ENCODE measurements at places on chromosomes 3 and 15.

DNA sequence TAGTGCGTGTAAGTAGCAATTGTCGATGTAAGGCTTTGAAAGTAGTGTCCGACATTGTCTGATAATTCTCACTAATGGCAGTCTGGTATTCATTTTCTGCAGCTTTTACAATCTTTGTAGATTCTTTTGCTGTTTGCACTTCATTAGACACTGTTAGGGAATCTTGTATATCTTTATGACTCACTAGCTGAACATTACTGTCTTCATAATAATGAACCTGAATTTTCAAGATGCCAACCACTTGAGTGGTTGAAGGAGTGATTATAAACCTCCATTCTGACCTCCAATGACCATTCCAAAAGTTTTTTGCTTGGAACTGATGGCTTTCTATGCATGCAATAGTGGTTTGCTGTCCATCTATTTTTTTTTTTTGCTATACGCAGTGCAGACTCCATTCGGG lies 76.4 kb upstream of the MFGE8 start:
- no peak for DNase-seq

DNA sequence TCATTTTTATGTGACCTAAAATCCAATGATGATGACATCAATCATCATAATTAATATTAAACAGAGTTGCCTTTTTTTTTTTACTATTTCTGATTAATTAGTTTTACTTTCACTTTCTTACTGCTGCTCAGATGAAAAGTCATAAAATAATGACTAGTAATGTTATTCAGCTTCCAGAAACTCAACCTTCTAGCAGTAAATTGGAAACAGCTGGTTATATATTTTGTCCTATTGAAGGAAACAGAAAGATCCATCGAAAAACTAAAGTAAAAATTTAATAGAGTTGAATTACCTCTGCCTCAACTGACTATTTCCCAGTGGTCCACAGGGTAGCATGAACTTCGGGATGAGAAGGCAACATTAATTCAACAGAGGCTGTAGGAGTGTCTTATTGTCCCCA lies 107.1 kb upstream of the PTX3 start:
- no peak for DNase-seq

GRCh38 chr3:148629006-148629405 lies 68.7 kb upstream of the AGTR1 start:
- DNase-seq, result no peak

GRCh38 chr15:83904107-83905040 lies 250.5 kb downstream of the ADAMTSL3 start:
- DNase-seq, result no peak

GRCh38 chr15:27170851-27171250 lies 199.9 kb downstream of the GABRG3 start:
- no peak for DNase-seq

- DNase-seq, result no peak
These were observed 1.3 kb downstream of the TLE3 start for GRCh38 chr15:70096215-70097062.

DNA sequence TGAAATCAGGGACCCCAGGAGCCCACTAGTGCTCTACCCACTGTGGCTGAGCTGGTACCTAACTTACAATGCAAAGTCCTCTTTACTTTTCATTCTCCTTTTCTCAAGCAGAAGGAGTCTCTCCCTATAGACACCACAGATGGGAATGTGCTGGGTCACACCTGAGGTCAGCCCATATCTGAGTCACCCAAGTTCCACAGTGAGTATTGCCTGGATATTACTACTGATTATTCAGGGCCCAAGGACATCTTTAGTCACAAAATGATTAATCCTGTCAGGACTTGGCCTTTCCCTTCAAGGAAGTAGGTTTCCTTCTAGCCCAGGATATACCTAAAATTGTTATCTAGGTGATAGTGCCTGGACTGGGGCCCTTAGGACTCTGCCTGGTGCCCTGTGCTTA lies 1305.2 kb downstream of the SI start:
- no peak for DNase-seq

DNA sequence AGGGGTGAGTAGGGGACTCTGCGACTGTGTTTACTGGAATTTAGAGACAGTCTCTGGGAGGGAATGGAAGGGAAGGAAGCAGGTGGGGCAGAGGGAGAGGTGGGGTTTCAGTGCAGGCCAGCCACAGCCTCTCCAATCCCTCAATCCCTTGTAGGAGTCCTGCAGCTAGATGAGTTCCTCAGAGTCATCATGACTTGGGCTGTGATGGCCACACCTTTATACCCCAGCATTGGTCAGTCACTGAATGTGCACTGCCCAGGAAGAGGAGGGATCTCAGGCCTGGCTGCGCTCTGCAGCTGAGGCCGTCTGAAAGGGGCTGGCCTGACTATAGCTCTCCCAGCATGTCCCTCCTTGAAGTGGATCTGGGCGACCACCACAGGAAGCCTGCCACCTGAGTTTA lies 67.3 kb upstream of the GLCE start:
- DNase-seq, result no peak

DNA sequence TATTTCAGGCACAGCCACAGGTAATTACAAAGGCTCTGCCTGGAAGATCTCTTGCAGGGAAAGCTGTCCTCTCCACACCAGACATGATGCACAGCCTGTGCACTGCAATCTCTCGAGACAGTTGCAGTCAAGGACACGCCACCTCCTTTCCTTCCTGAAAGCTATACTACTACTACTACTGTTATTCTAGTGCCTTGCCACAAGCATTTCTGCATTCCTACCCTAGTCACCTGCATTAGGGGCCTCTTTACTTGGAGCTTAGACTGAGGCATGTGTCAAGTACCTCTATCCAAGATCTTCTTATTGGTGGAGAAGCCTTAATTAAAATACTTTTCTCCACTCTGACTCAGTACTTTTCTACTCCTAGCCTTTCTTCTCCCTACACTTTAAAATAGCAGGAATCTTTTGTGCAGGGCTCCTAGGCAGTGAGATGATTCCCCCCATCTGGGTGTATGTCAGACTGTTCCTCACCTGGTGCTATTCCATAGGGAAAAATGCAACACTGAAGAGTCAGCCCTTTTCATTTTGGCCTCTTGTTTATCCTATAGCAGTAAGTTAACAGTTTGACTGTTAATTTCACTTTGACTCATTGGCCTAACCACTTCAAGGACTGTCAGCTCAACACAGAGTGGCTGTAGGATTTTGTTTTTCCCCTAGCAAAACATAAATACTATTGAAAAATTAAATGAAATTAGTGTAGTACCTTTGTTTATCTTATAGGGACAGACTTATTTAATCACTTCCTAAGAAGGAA lies 78.9 kb downstream of the ESYT3 start:
- no peak for DNase-seq

DNA sequence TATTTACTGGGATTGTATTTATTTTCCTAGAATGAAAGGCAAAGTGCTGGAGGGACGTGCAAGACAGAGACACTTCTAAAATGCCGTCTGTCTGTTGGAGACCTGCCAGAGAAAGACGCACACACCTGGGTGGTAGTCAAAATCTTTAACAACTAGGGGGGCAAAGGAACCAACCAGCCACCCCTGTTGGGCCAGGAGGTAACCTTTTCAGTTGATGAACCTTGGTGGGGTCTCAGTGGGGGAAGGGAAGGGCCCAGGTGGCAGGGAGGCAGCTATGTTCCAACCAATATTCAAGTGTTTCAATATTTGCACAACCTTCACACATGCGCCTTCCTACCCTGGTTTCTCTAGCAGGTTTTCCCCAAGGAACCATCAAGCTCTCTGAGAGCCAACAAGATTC lies 99.0 kb downstream of the MEGF11 start:
- no peak for DNase-seq

DNA sequence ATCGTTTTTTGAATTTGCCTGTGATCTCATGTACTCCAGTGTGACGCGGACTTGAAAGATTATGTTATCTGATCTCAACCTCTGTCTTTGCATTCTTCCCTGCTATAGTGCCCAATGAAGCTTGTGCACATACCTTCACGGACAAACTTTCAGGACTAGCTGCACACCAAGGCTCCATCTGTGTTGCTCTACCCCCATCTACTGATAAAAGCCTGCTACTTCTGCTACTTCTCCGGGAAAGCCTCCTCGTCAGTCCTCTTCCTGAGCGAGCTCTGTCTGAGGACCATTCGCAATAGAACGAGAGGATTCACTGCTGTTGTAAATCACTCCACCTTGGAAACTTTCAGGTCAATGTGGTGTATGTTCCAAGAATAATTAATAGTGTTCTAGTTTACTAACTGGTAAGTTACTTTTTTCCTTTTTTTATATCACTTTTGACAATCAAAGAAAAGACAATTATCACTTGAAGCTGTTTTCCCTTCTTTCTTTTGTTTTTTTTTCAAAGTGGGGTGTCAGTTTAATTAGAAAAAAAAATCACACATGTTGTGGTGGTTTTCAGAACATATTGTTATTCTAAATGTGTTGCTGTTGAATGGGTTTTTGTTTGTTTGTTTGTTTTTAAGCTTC lies 217.6 kb downstream of the ARRDC4 start:
- DNase-seq, result no peak

GRCh38 chr3:113255100-113255853 lies 43.9 kb downstream of the BOC start:
- no peak for DNase-seq

GRCh38 chr3:42665050-42665878 lies 11.8 kb downstream of the ZBTB47 start:
- no peak for DNase-seq

DNA sequence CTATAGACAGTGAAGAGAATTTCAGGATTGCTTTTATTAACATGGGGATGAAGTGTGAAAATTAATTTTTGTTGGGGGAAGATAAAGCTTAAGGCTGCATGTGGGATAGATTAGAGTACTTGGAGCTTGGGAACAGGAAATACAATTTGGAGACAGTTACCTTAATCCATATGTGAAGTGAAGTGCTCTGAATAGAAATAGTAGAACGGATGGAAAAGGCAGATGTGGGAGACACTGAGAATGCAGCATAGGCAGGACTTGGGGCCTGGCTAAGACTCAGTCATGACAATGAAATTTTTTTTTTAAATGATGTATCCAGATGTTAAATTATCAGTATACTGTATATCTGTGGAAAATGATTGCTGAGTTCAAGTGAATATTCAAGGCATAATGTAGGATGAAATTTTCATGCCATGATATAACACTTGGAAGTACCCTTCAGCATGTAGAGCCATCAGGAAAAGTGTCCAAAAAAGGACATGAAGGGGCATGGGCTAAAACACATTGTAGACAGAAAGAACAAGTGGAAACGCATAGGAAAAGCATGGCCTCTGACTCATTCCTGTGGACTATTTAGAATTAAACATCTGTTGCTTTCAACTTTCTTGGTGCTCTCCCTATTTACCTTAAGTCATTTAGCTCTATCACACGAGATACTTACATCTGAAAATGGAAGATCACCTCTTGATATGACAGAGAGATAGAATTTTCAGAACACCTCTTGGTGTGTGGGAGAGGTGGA lies 134.8 kb downstream of the RBMS3 start:
- no peak for DNase-seq

GRCh38 chr3:178393146-178393545 lies 143.1 kb upstream of the KCNMB2 start:
- DNase-seq, result no peak

- no peak for DNase-seq
These were observed 91.8 kb downstream of the LIPC start for GRCh38 chr15:58523634-58524033.

GRCh38 chr3:66738625-66739365 lies 238.0 kb upstream of the LRIG1 start:
- DNase-seq, result no peak

DNA sequence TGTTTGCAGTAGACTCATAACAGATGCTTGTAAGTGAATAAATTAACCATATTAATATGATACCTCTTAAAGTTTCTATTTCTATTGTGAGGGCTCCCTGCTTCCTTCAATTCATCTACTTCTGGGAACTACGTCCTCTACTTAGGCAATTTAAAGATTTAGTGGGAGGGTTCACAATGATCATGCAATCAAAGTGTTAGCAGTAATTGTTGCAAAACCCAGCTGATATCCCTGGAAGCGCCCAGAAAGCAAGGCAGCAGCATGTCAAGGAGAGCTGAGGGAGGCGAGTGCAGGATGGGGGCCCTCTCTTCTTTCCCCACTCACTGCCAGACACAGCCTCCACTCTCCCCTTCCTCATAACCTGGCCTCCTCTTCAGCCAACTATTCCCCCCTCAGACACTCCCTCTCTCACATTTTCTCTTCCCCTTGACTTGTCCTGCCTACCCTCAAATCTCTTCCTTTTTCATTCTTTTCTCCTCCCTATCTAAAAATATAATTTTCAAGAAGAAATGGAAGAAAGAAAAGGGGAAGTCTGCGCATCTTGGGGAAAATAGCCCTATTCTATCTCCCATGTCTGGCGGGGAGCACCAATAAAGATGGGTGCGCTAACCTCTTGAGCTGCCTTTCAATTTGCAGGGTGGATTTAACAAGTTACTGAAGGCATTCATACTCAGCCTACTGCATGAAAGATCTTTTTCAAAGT lies 6.6 kb downstream of the TMEM212 start:
- DNase-seq, result no peak

DNA sequence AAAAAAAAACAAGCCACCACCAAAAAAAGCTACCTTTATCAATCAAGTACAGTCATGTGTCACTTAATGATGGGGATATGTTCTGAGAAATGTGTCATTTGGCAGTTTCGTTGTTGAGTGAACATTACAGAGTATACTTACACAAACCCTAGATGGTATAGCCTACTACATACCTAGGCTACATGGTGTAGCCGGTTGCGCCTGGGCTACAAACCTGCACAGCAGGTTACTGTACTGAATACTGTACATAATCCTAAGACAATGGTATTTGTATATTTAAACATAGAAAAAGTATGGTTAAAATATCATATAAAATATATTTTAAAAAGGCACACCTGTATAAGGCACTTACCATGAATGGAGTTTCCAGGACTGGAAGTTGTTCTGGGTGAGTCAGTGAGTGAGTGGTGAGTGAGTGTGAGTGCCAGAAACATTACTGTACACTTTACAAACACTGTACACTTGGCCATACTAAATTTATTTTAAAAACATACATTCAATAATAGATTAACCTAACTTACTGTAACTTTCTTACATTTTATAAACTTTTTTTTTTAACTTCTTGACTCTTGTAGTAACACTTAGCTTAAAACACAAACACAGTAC lies 25.9 kb upstream of the JMJD7 start:
- DNase-seq, result no peak

DNA sequence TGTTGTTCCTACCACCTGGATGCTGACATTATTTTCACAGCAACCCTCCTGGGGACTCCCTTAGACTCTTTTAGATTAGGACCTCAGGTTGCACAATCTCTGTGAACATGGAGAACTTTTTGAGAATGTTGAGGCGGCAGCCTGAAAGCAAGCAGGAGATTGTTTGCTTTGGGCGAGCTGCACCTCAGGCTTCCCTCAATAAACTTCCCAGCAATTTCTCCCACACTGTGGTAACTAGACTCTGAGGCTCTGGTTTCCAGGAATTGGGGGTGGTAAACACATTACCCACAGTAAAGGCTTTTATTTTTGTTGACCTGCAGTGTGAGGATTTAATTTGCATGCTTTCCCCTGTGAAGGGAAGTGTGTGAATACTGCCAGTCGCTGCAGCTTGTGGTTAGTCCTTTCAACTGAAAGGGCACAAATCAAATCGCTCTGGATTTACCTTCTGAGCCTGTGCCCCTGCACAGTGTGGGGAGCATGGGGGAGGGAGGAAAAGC lies 35.2 kb upstream of the SIAH2 start:
- DNase-seq, result no peak

GRCh38 chr3:197956626-197956988 lies 3.4 kb upstream of the LMLN start:
- DNase-seq, result no peak
